Fibroblast of skin of left biceps (primary cell): ENCODE measurements at places on chromosomes 16 and 17.

DNA sequence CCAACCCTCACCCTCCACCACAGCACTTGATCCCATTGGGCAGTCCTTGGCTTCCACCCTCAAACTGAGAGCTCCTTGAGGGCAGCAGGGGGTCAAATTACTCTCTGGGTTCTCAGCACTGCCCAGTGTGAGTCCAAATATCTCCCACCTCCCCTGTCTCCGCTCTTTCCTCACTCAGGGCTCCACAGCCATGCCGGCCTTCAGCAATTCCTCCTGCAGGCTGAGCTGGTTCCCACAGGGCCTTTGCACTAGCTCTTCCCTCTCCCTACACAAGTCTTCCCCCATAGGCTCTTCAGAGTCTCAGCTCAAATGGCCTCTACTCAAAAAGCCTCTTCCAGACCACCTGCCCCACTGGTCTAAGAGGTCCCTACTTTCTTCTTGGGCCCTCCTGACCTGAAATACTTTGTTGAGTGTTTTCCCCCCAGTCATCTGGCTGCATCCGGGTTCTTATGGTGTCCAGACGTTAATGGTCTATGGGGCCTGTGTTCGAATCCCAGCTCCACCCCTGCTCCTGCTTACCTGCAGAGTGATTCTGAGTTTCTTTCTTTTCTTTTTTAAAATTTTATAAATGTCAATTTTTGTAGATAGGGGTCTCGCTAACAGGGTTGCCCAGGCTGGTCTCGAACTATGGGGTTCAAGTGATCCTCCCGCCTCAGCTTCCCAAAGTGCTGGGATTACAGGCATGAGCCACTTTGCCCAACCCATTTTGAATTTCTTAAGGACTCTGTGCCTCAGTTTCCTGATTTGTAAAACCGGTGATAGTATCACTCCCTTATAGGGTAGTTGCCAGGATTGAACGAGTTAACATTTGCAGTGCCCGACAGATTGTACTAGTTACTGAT is 973 bp upstream of the IL4R start:
- DNase-seq = no peak

GRCh38 chr16:84179612-84180320 is 7.1 kb downstream of the TAF1C start:
- DNase-seq = no peak

DNA sequence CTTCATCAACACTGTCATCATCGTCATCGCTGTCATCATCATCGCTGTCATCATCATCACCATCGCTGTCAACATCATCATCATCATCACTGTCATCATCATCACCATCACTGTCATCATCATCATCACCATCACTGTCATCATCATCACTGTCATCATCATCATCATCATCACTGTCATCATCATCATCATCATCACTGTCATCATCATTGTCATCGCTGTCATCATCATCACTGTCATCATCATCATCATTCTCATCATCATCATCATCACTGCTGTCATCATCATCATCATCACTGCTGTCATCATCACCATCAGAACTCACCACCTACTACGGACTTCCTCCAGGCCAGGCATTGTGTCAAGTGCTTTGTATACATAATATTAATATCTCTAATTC is 160.6 kb downstream of the AIPL1 start:
- no peak for DNase-seq

GRCh38 chr17:81332914-81333528 is 37.9 kb upstream of the SLC38A10 start:
- DNase-seq = no peak

DNA sequence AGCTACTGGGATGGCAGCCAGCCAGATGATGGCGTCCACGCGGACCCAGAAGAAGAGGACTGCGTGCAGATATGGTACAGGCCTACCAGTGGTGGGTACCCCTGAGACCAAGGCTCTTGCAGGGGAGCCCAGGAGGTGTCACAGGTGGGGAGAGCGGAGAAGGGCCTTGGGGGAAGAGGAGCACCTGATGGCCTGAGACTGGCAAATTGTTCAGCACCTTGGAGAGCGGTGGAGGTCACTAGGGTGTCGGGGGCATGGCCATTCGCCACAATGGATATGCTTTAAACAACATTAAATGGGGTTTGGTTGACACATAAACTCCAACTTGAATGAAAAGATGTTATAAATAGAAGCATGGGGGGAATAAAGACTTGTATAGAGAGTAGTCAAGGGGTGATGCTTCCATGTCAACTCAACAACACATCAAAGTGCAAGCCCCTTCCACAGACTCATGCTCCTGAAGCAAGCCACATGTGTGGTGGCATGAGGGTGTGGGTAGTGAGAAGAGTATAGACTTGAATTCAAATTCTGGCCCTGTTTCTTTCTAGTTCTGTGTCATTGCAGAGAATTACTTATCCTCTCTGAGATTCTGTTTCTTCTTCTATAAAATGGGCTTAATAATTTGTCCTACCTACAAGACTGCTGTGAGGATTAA is 22.2 kb downstream of the CLEC19A start:
- DNase-seq = no peak

DNA sequence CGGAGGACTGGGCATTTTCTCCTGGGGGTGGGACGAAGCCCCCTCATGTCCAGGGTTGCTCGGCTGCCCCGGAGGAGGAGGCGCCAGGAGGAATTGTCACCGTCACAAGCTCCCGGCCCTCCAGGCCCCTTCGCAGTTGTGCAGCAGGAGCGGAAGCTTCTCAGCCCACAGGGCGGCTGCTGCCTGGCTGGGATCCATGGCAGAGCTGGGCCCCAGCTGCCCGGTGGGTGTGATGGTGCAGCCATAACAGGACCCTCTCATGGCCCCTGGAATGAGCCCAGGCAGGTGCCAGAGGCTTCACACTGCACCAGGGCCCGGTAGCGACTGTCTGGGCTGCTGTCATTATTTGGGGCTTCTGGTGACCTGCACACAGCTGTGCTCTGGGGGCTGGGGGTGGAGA is 54.9 kb upstream of the GNG13 start:
- DNase-seq = no peak

DNA sequence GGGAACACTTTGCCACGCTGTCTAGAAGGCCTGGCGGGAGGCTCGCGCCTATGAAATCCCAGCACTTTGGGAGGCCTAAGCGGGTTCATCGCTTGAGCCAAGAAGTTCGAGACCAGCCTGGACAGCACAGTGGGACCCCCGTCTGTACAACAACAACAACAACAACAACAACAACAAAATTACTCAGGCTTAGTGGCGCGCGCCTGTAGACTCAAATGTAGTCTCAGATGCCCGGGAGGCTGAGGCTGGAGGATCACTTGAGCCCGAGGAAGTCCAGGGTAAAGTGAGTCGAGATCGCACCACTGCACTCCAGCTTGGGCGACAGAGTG is 297 bp upstream of the SLFN13 start:
- no peak for DNase-seq

DNA sequence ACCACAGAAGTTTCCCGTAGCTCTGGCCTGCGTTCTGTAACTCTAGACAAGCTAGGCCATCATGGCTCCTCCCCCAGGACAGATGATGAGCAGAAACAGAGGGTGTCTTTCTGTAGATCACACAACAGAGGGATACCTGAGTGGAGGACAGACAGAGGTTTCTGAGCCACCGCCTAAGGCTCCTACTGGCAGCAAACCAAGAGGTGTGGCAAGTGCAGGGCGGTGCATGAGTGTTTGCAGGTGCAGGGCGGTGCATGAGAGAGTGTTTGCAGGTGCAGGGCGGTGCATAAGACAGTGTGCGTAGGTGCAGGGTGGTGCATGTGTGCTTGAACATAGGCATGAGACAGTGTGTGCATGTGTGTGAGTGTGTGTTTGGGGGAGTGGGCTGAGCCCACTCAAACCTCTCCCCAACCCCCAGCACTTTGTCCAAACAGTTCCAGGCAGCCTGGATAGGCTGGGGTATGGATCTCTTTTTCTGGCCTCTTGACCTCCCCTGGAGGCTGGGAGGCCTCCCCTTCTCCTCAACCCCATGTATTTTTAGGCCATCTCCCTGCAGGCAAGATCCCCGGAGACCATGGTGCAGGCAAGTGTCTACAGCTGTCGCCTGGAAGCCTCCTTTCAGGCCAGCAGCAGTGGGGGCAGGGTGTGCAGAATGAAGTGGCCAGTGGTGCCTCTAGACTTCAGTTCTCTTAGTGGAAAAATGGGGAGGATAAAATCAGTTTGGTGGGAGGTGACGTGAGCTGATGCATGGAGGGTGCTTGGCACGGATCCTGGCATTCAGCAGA is 53.4 kb upstream of the CBX4 start:
- DNase-seq = no peak

DNA sequence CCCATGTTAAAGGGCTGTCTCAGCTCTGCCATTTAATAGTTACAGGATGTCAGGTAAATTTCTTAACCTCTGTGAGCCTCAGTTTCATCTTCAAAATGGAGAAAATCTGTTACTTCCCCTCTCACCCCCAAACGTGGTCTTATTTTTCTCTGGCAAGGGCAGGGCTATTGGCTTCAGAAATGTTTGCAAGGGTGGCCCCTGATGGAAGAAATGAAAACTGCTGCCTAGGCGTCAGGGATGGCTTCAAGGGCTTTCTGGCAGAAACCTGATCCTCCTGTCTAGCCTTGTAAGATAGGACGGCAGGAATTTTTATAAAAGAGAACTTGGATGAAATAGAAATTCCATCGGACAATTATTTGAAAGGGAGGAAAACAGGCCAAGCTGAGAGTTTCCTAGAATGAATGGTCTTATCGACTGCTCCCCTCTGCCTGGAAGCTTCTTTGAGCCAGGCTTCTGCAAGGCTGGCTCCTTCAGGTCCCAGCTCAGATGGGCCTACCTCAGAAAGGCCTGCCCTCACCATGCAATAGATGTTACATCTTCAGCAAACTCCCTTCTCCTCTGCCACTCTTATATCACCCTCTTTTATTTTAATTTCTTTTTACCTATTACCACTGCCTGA is 43.0 kb upstream of the TANGO6 start:
- peak; percentile 84 for DNase-seq

DNA sequence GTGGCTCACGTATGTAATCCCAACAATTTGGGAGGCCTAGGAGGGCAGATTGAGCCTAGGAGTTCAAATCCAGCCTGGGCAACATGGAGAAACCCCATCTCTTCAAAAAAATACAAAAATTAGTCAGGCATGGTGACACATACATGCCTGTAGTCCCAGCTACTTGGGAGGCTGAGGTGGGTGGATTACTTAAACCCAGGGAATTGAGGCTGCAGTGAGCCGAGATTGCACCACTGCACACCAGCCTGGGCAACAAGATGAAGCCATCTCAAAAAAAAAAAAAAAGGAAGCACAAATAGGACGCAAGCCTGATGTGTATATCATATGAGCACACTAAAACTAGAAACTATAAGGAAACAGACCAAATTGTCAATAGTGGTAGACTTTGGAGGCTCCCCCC is 17.1 kb upstream of the FLCN start:
- DNase-seq = no peak

GRCh38 chr17:78360371-78361224 is 721 bp upstream of the SOCS3 start:
- DNase-seq = no peak

DNA sequence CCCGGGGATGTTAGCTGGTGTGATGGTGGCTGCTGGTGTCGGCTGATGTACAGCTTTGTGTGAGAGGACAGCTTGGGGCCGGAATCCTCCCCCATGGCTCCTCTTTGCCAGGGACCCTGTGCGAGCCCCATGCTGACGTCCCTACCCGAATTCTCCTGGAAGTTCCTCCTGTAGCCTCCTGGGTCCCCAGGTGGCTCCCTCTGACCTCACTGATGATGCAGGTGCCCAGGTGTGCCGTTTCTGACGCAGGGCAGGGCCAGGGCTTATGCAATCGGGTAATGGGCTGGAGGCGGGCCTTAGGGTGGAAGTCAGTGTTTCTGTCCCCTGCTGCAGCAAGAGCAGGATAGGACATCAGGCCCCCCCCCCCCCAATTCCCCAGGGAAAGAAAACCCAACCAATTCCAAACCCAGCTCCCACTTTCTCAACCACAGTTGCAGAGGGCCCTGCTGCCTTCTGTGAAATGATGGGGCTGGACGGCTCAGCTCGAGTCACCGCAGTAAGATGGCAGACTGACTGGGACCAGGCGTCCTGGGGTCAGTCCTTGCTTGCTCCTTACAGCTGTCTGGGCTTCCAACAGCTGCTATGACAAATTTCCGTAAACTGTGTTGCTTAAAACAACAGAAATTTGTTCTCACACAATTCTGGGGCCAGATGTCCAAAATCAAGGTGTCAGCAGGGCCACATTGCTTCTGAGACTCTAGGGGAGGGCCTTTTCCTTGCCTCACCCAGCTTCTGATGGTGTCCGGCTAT is 139.0 kb upstream of the PLCG2 start:
- DNase-seq = no peak
